Naive B cell (primary cell): ENCODE measurements at places on chromosomes 13 and 19.

- DNase-seq: no peak
- H3K4me1 ChIP-seq: peaks cover 12% of the 10 kb centered on the region
- H3K36me3 ChIP-seq: no peaks in the 10 kb centered on the region
- no peak overlapping the region for H3K27ac ChIP-seq
- H3K27me3 ChIP-seq: peaks cover 40% of the 10 kb centered on the region
Observed at GRCh38 chr19:9916719-9917118, 19.6 kb downstream of the OLFM2 start.

DNA sequence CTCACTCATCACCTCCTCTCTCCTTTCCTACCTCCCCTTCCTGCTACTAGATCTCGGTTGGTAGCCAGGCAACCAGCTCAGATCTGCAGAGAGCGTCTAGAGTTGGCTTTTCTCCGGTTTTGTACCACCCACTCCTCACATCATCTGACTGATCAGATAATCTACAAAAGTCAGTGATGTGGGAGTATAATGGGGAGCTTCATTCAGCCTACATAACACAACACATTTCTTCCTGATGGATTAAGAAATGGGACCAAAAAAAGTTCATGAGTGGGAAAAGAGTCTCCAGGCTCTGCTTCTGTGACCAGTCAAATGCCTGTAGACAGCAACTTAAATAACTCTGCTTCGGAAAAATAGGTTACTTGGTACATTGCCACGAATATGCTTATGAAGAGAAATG, 279.8 kb downstream of the DCLK1 start:
- DNase-seq: no peak
- H3K4me1 ChIP-seq: no peaks in the 10 kb centered on the region
- no peak overlapping the region for H3K4me3 ChIP-seq

- peaks cover 6% of the 10 kb centered on the region for H3K4me1 ChIP-seq
- no peak overlapping the region for H3K27ac ChIP-seq
- peaks cover 32% of the 10 kb centered on the region for H3K27me3 ChIP-seq
- H3K4me3 ChIP-seq: no peak overlapping the region
Observed at GRCh38 chr13:110116072-110116487, 190.9 kb downstream of the COL4A1 start.

DNA sequence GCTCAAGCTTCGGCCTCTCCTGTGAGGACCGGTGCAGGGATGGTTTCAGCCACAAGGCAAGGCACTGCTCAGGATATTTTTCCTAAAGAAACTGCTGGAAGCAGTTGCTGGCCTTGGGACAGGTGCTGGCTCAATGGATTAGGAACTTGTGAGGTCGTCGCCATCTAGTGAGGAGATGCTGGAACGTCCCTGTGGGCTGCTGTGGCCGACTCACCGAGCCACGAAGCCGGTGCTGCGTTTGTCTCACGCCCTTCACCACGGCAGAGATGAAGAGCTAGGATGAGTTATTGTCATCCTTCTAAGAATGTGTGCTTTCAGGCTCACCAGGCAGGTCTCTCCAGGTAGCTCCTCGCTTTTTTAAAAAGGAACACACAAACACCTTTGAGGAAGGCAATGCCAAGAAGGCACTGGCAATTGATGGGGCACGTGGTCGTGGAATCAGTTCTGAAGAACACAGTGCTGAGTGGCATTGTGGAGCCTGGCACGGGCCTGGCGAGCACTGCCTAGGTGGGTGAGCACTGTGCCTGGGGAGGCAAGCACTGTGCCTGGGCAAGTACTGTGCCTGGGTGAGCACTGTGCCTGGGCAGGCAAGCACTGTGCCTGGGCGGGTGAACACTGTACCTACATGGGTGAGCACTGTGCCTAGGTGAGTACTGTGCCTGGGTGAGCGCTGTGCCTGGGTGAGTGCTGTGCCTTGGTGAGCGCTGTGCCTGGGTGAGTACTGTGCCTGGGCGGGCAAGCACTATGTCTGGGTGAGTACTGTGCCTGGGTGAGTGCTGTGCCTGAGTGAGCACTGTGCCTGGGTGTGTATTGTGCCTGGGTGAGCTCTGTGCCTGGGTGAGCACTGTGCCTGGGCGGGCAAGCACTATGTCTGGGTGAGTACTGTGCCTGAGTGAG, 140.4 kb downstream of the TEX29 start:
- H3K27ac ChIP-seq: no peak overlapping the region
- peaks cover 22% of the 10 kb centered on the region for H3K27me3 ChIP-seq
- no peaks in the 10 kb centered on the region for H3K36me3 ChIP-seq
- no peak for DNase-seq
- no peak overlapping the region for H3K4me3 ChIP-seq
- H3K4me1 ChIP-seq: peaks cover 15% of the 10 kb centered on the region
